Amniotic epithelial cell (primary cell): ENCODE measurements at places on chromosomes 3 and 15.

DNA sequence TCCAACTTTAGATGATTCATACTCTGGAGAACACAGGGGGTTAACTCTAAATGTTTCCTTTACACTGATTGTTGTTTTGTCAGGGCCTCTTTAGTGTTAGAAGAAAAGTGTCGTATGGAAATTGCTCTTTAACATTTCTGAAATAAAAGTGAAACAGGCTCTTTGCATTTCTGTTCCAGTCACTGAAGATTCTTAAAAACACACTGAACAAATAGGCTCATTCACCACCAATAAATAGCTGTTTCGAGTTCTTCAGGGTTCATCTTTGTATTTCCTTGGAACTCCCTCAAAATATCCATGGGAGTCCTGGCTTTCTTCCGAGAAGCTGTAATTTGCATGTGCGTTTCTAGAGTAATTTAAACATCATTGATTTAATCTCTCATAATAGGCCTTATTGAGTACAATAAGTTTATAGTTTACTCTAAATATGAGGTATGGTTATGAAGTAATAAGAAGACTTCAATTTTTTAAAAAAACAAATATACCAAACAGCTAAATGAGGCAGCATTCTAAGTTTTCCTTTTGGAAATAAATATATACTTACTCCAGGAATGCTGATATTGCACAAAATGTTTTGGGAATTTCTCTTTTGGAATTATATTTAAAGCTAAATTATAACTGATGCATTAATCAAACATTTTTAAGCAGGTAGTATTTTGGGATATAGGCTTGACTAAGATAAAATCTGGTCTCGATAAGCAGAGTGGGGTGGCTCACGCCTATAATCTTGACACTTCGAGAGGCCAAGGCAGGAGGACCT lies 327.4 kb downstream of the EPHA3 start:
- DNase-seq = no peak

DNA sequence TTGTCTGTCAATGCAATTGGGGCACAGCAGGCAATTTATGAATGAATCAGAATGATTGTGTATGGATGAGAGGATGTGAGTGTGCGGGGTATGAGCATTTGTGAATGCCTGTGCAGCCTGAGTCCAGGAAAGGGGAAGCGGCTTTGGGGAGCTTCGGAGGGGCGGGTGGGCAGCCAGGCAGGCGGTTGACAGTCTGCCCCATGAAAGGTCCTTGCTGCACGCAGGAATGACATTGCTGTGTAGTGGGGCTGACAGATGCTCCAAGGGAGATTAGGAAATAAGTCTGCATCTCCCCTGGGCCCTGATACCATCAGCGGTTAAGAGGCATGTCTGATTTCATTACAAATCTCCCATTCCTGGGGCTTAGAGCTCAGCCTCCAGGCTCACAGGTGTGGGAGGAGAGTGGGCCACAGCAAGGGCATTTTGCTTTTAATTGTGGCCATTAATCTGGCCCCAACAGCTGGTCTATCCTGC lies 26.4 kb upstream of the TSPAN3 start:
- DNase-seq = peak; percentile 31

- no peak for DNase-seq
Measured at GRCh38 chr15:75872403-75872990, 29.2 kb downstream of the UBE2Q2 start.

DNA sequence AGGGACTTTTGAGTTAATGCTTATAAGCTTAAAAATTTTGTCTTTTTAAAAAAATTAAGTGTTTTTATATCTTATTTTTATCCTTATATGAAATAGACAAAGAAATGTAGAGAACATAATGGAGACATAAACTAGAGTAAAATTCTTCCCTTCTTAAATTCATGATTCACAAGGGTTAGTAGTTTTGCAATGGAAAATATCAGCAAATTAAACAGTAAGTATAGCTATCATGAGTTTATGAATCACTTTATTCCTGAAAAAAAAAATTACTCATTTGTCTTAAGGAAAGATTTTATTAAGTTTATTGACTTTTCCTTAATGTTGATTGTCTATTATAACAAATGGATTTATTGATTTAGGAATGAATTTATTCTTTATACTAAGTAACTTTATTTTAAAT lies 4.3 kb downstream of the ATP6V1A start:
- DNase-seq = peak; percentile 40

GRCh38 chr3:113100063-113100462 lies 109.3 kb downstream of the GTPBP8 start:
- DNase-seq = no peak

DNA sequence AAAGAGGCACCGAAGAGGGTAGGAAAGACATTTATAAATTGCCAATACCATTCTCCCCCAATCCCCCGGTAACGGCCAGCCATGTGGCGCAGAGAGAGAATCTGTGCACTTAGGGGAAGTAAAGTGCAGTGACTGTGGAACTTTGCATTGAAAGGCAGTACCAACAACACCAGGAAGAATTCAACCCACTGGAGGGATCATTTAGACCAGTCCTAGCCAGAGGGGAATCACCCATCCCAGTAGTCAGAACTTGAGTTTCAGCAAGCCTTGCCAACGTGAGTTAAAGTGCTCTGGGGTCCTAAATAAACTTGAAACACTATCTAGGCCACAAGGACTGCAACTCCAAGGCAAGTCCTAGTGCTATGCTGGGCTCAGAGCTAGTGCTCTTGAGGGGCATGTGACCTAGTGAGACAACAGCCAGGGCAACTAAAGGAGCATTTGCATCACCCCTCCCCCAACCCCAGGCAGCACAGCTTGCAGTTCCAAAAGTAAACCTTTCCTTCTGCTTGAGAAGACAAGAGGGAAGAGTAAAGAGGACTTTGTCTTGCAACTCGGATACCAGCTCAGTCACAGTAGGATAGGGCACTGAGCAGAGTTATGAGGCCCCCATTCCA lies 15.0 kb downstream of the CEP70 start:
- no peak for DNase-seq

DNA sequence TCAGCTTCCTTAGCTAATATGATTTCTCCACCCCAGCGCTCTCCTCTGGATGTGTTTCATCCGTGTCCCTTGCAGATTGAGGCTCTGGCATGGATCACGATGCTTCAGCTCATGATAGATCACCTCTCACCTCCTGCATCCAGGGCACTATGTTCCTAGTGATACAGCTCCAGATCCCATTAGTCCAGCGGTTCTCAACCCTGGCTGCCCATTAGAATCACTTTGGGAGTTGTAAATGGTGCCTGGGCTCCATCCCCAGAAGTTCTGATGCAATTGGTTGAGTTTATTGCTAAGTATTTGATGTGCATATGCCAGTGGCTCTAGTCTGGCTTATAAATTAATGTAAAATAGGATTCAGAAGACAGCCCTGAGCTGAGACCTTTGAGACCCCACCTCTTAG lies 34.5 kb downstream of the INSYN1 start:
- DNase-seq = no peak

DNA sequence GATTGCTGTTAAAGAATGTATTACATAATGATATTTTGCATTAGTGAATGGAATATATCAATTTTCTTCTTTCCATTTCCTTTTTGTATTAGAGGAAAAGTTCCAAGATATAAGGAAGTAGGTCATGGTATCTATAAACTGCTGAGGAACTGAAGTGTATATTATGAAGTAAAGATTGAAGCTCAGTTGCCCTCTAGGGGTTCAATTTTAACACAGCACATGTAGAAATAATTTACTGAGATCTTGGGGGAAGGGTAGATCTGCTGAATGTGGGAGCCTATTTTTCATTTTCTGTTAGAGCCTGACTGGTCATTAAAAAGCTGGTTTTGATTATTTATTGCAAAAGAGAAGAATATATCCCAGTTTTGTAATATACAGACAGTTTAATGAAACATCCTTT lies 45.2 kb downstream of the CMC1 start:
- peak; percentile 47 for DNase-seq

GRCh38 chr3:32454731-32455608 lies 47.7 kb downstream of the CMTM6 start:
- DNase-seq = no peak

DNA sequence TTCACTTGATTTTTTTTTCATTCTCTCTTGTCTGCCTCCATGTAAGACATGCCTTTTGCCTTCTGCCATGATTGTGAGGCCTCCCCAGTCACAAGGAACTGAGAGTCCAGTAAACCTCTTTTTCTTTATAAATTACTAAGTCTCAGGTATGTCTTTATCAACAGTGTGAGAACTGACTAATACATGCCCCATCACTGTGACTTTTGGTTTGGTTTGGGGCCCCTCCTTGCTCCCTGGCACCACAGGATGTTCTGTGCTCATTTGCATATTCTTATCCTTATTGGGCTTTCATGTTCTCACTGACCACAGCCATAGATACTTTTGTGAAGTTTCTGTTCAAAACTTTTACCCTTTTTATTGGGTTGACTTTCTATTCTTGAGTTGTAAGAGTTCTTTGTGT lies 3.8 kb upstream of the PRR20G start:
- DNase-seq = no peak

GRCh38 chr3:56115698-56116097 lies 352.6 kb downstream of the ERC2 start:
- no peak for DNase-seq

DNA sequence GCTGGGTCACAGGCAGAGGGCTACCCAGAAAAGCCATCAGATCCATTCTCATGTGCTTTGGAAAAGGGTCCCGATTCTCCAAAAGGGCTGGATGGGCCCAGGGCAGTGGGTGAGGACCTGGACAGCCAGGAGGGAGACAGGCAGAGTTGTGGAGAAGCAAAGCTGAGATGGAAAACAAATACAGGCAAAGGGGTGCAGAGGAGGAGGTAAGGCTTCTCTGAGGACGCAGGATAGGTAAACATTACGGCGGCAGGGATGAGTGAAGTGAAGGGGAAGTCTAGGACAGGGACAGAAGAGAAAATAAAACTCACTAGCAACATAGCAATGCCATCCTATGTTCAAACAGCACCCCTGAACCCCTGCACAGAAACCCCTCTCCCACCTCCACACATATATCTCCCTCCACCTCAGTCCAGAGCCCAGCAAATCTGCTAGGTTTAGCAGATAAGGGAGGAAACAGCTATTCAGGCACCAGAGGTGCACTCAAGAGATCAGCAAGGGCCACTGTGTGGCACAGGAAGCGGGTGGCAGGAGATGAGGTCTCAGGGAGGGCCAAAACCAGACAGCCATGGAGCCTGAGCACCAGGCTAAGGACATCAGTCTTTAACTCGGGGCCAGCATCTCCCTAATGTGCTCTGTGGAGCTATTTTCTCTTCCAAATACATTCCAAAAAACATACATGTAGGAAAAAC lies 51.3 kb downstream of the HOMER2 start:
- DNase-seq = no peak

DNA sequence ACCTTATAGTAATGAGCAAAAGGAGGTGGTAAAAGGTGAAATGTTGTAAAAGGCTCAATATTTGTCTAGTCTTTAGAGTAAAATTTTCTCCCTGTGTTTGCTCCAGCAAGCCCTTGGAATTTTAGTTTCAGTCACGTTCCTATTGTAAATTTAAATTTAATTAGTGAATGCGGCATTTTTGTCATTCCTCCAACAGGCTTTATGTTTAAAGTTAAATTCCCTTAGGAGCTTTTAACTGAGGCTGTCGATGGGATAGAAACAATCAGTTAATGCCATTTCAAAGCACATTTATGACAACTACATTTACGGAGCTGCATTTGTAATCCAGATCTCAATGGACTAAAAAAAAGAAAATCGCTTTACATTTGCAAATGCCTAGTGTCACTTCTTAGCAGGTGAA lies 868 bp upstream of the GADL1 start:
- no peak for DNase-seq

- no peak for DNase-seq
Measured at GRCh38 chr15:76987896-76988860, 6.7 kb upstream of the PSTPIP1 start.

DNA sequence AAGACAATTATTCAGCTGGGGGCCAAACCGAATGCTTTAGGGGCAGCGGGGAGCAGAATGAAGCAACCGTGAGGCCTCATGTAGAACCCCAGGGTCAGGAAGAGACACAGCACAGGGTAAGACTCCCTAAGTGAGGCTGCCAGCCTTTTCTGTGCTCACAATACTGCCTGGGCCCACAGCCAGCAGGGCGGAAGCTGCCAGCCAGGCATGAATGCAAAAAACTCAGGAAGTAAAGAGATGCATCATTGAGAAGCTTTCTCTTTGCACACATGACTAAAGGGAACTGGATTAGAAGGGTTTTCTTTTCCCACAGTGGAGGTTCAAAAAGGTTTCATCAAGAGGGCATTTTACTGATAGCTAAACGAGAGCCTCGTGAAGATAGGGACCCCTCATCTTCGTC lies 33.3 kb downstream of the CA12 start:
- DNase-seq = peak; percentile 75

DNA sequence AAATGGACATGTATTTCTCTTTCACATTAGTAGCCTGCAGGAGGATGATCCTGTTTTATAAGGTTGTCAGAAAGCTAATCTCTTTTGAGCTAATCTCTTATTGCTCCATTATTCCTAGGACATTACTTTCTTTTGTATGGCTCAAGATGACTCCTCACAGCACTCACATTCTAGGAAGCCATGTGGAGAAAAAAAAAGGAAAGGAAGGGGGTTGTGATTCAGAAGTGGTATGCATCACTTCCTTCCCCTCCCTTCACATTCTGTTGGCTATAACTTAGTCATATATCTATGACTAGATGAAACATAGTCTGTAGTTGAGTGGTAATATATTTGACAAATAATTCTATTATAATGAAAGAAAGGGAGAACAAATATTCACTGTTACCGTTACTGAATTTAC lies 168.8 kb upstream of the TTC14 start:
- peak; percentile 83 for DNase-seq

GRCh38 chr15:84681831-84682230 lies 23.8 kb upstream of the NMB start:
- DNase-seq = peak; percentile 99

DNA sequence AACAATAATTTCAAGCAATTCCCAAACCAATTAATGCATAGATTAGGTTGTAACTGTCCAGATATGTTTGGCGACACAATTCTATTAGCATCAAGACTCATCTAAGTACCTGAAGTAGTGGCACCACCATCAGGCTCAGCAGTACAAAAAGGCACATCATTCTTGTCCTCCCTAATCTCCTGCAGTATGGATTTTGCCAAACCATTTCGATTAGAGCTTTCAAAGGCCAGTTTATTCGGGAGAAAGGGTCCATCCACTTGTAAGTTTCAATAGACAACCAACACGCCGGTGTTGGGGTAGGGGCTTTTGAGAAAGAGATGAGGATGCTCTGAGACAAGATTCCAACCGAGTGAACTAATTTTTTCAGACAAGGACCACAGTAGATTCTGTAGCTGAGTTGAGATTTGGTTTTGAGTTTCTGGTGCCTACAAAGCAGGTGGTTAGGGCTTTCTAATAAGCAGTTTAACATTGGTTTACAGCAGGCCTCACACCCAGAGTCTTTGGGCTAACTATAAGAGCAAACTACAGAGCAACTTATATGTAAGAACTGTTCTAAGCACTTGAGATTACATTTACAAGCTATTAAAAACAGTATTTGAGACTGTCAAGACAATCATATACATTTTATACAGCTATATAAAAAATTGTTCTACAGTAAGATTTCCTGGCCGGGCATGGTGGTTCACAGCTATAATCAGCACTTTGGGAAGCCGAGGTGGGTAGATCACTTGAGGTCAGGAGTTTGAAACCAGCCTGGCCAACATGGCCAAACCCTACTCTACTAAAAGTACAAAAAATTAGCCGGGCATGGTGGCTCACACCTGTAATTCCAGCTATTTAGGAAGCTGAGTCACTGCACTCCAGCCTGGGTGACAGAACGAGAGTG lies 4.5 kb downstream of the RPL22L1 start:
- DNase-seq = no peak

- no peak for DNase-seq
Measured at GRCh38 chr3:52119826-52120225, 34.4 kb downstream of the POC1A start.
